ENCODE measurements at places on chromosomes 6 and 20.

DNA sequence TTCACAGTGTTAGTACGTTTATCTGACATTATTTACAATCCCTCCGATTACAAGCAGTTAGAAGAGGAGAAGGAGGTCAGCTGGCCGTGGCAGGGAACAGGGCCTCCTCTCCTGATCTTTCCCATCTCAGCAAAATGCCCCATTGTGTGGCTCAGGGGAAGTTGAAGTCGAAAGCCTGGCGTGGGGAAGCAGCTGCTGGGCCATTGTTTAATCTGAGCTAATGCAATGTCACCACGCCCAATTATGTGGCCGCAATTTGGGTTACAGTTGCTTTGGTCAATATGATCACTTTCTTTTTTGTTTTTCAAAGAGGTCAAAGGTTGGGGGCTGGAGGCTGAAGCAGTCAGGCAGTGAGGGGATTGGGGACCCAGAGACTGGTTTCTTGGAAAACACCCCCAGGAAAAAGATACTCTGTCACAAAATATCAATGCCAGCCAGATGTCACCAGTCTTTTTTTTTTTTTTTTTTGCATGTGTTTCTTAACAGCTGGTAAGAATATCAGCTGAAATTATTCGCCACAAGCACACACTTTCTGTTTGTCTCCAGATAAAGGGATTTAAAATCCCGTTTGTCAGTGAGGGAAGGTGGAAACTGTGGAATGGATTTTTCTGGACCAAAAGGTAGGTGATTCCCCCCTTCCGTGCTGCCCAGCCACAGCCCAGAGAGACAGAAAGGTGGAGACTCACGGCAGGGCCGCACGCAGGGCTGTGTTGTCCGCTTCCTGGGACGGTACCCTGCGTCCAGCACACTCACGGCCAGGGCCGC lies 24.6 kb downstream of the DLL1 start:
- DNase-seq: no peak

DNA sequence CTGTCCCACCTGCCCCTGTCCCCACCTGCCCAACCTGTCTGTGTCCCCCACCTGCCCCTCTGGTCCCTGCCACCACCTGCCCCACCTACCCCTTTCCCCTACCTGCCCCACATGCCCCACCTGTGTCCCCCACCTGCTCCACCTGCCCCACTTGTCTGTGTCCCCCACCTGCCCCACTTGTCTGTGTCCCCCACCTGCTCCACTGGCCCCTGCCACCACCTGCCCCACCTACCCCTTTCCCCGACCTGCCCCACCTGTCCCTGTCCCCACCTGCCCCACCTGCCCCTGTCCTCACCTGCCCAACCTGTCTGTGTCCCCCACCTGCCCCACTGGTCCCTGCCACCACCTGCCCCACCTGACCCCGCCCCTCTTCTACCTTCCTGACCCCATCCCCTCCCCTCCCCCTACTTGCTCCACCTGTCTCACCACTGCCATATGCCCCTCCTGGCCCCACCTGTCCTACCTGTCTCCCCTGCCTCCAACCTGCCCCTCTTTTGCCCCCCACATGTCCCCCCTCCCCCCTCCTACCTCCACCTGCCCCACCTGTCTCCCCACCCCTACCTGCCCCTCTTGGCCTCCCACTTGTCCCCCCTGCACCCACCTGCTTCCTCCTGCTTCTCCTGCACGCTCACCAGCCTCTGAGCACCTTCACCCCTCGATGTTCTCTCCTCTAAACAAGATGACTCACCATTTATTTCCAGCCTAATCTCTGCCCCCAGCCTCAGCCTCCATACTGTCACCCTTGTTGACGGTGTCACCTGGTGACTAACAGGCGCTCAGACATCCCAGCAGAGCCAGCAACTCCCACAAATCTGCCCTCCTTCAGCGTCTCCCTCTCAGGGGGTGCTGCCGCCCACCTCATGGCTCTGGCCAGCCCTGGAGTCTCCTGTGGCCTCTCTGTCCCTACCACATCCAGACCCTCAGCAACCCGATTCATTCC lies 5.6 kb upstream of the MYT1 start:
- DNase-seq: no peak

DNA sequence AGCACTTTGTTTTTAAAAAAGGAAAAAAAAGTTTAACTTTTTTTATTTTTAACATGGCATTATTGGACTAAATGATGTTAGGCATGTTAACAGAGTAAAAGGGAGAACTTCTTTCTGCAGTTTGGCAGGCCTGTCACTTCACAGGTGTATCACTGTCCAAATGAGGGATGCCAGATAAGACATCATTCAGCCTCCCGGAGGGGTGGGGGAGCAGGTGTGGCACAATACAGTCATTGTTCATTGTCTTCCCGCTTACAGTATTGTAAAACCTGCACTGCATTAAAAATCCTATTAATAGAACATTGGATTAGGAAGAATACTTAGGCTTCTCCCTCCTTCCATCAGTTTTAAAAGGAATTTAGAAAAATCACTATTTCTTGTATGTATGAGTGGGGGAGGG lies 80.7 kb downstream of the CARMIL1 start:
- no peak for DNase-seq

GRCh38 chr6:77011929-77012545 lies 451.3 kb downstream of the HTR1B start:
- no peak for DNase-seq

DNA sequence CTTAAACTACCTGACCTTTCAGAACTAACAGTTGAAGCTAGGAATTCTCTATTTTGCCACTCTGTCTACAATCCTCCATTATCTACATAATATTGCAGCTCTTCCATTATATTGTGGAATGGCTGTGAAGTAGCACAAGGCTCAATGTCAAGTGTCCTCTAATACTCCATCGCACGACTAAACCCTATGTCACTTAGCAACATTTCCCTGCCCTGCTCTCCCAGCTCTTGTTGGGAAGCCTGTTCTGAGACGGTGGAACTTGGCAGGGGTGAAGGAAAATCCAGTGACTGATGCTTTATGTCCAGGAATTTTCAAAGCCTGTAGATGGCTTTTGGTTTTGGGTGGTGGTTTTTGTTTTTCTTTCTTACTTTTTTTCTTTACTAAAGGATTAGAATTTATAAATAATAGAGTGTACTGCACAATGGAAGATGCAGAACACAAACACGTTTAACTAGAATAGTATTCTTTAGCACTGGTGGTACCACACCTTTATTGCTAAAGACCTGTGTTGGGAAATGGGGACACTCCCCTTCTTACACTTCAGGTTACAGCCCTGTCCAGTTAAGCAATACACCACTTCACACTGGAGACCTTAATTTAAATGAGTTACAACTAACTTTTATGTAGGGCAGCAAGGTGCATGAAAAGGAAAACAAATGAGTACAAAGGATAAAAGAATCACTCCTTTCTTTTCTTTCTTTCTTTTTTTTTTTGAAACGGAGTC lies 20.7 kb upstream of the AMD1 start:
- no peak for DNase-seq

DNA sequence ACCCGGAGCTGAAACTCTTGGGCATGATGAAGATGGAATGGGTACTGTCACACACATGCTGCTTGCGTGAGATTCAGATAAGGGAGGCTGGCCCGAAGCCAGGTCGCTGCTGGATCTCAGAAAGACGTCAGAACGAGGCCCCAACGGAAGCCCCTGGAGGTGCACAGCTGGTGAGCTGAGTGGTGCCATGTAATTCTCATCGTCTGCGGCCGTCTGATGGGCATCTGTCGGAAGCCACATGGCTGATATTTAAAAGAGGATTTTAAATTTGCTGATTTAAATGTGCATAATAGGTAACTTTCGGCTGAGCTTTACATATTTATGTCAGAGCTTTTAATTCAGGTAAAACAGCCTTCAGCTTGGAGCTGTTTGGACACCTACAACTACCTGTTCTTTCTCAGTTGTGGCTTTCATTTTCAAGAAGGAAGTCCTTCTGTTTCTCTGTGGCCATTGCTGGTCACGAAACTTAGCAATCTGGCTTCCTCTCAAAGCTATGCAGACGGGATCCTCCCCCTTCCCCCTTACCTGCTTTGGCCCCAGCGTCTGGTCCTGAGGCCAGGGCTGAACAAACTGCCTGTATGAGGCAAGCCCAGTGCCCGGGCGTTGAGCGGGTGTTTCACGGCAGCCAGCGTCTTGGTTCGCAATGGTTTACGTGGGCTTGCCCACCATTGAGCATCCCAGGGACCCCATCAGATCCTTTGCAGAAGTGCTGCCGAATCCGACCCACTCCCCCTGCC lies 9.2 kb downstream of the SLCO4A1 start:
- peak; percentile 38 for DNase-seq

DNA sequence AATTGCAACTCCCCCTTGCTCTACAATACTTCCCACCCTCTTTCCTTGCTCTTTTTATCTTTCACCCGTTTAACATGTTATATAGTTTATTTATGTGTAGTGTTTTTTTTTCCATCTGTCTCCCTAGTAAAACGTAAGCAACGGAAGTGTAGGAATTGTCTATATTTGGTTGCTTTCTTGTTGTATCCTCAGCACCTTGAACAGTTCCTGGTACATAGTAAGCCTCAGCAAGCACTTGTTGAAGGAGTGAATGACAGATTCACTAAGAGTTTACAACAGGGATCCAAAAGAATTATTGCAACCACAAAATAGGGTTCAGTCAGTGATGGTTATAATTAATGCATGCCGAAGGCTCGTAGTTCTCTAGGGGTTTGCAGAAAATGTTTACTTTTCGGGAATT lies 242.7 kb downstream of the SAMD5 start:
- no peak for DNase-seq

- no peak for DNase-seq
These were observed 52.9 kb upstream of the UNC93A start for GRCh38 chr6:167238146-167238693.

GRCh38 chr20:9260027-9260426 lies 191.1 kb downstream of the PLCB4 start:
- DNase-seq: no peak

GRCh38 chr6:9711365-9711764 lies 703.5 kb downstream of the TFAP2A start:
- DNase-seq: no peak

- DNase-seq: no peak
These were observed 86.1 kb upstream of the CD83 start for GRCh38 chr6:14031516-14031915.

- DNase-seq: no peak
These were observed 10.7 kb upstream of the STMND1 start for GRCh38 chr6:17091122-17091521.

DNA sequence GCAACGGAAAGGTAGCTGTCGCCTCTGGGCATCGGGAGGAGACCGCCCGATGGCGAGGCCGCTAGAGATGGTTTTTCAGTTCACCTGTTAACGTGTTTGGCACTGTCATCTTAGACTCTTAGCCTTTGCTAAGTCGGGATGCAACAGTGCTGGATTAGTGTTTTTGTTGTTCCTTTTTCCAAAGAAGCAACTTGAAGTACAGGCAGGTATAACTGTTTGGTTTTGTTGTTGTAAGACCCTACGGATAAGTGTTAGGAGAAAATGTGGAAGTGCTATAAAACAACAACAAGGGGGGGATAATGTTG lies 723 bp downstream of the MANEA start:
- DNase-seq: no peak

- no peak for DNase-seq
These were observed 118.0 kb downstream of the DLL1 start for GRCh38 chr6:170172825-170173256.

GRCh38 chr6:1382883-1383728 lies 6.3 kb upstream of the FOXF2 start:
- DNase-seq: no peak

DNA sequence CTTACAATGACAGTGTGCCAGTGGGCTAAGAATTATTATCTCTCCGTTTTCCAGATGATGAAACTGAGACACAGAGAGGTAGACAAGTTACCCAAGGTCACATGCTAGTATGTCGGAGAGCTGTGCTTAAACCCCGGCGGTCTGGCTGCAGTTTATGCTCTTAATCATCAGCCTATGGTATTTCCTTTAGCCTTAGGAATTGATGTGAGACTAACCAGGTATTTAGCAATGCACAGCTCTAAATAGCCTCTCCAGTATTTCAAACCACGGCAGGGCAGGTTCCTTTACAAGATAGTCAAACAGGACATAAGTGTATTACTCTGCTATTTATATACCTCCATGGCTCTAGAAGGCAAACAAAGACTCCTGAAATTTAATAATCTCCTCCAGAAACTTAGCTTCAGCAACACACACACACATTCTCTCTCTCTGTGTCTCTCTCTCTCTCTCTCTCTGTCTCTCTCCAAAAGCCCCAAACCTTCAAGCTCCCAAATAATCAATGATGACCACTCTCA lies 142.0 kb upstream of the ZNF217 start:
- DNase-seq: no peak

- DNase-seq: no peak
These were observed 29.6 kb downstream of the RAMACL start for GRCh38 chr6:166556863-166557322.

- DNase-seq: no peak
These were observed 7.4 kb upstream of the C20orf144 start for GRCh38 chr20:33654680-33655161.
